ENCODE measurements at places on chromosomes 2 and 18. TPM values are rescaled to one million over a fixed set of nuclear protein-coding genes. Genes with fewer than 3 reads are reported as not detected.

EGR4 gene
- not detected for total RNA-seq

CNNM3 gene
- 11.1 TPM for total RNA-seq

UGT1A5 gene
- total RNA-seq, result not detected

GRCh38 chr2:70687461-70687795, 80.6 kb downstream of the ADD2 start:
- H3K27ac ChIP-seq, result no peak overlapping the region
- no peak for DNase-seq
- no peaks in the 10 kb centered on the region for H3K36me3 ChIP-seq
- peaks cover 6% of the 10 kb centered on the region for H3K4me1 ChIP-seq

GRCh38 chr18:10249270-10249669, 205.2 kb upstream of the APCDD1 start:
- no peak overlapping the region for H3K4me3 ChIP-seq
- peaks cover 28% of the 10 kb centered on the region for H3K4me1 ChIP-seq

GRCh38 chr18:74148543-74149070, 284 bp downstream of the TIMM21 start:
- DNase-seq, result no peak
- peak overlapping the region; percentile 88 for H3K4me3 ChIP-seq
- no peaks in the 10 kb centered on the region for H3K27me3 ChIP-seq
- H3K4me1 ChIP-seq, result peaks cover 60% of the 10 kb centered on the region
- H3K27ac ChIP-seq, result peak overlapping the region; percentile 99

GRCh38 chr18:2515908-2516625, 55.2 kb downstream of the METTL4 start:
- no peaks in the 10 kb centered on the region for H3K27me3 ChIP-seq
- no peak overlapping the region for H3K4me3 ChIP-seq

DNA sequence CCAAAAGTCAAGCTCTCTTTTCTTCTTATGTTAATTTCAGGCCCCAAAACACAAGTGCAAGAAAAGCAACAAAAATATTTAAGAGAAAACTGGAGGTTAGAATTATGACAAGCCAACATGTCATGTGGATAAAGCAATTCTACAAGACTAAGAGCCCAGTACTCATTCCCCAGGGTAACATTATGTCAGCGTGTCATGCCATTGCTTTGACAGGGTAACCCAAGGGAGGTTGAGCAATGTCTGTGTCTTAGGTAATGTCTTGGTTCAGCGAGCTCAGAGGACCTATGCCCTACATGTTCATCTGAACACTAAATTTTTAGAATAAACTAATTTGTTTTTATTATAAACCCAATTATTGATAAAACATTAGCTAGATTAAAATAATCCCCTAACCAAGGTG, 173.2 kb upstream of the ZNF804A start:
- no peak for DNase-seq
- no peaks in the 10 kb centered on the region for H3K4me1 ChIP-seq
- no peak overlapping the region for H3K4me3 ChIP-seq

GRCh38 chr2:71851094-71851750, 296.4 kb downstream of the CYP26B1 start:
- no peak overlapping the region for H3K4me3 ChIP-seq

DNA sequence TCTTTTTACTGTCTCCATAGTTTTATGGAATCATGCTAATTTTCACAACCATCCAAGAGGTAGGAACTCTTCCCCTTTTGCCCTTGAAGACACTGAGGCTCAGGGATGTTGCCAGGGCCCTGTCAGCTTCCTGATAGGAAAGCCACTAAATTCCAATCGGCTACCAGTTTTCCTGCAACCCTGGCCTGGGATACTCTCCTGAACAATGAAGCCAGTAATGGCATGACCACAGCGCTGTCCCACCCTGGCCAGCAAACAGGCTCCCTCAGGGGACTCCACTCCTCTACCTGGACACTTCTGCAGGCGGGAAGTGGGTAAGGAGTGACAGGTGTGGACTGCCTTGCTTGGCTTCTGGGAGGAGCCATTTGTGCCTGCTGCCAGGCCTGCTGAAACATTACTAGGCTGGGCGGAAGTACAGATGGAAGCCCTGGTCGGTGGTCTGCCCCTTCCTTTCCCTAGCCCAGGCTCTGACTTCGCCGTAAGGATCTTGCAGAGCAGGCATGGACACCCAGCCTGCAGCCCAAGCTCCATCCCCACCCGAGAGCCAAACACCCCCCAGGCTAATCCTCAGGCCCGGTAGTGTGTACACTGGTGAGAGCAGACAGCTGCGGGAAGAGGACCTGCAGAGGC, 78.8 kb upstream of the SMAD2 start:
- H3K36me3 ChIP-seq, result no peaks in the 10 kb centered on the region
- no peak for DNase-seq
- peaks cover 17% of the 10 kb centered on the region for H3K4me1 ChIP-seq
- no peaks in the 10 kb centered on the region for H3K27me3 ChIP-seq

DNA sequence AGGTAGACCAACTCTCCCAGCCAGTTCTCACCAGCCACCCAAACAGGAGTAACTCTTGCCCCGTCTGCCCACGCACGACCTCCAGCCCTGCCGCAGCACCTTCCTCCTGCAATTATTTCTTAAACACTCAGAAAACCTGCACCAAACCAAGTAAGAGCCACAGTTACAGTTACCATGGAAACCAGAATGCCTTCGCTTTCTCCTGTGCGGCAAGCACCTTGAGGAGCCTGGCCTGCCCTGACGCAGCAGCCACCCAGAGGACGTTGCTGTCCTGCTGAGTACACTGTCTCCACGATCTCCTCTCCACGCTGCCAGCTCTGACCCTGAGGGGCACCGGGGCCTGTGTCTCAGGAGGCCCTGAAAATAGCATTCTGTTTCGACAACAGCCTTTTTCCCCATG, 94.3 kb upstream of the SMIM21 start:
- no peak overlapping the region for H3K27ac ChIP-seq
- no peaks in the 10 kb centered on the region for H3K4me1 ChIP-seq
- H3K36me3 ChIP-seq, result no peaks in the 10 kb centered on the region
- DNase-seq, result no peak
- no peak overlapping the region for H3K4me3 ChIP-seq

DNA sequence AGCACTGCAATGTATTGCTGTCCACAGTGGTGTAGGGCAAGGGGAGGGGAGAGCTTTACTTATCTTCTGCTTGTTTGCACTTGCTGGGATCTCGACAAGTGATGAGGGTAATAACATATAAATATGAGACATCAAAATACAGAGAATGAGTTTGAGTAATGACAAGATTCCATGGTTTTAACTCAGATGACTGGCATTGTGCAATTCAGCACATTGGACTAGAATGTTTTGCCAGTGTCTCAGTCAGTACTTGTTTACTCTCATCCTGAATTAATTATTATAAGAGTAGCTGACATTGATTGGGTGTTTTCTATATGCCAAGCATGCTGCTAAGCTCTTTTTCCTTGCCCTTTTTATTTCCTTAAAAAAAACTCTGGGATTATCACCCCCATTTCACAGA, 306.7 kb upstream of the MMADHC start:
- no peaks in the 10 kb centered on the region for H3K27me3 ChIP-seq
- no peaks in the 10 kb centered on the region for H3K4me1 ChIP-seq
- no peak for DNase-seq

GRCh38 chr2:235663875-235664274, 170.0 kb downstream of the AGAP1 start:
- no peaks in the 10 kb centered on the region for H3K27me3 ChIP-seq
- H3K4me3 ChIP-seq, result no peak overlapping the region
- H3K36me3 ChIP-seq, result no peaks in the 10 kb centered on the region
- no peak for DNase-seq
- H3K27ac ChIP-seq, result no peak overlapping the region
- peaks cover 32% of the 10 kb centered on the region for H3K4me1 ChIP-seq

Measured in left ventricle myocardium inferior (tissue), 1 donor.